ENCODE measurements at places on chromosomes 11 and 22. TPM values are rescaled to one million over a fixed set of nuclear protein-coding genes. Genes with fewer than 3 reads are reported as not detected.

GRCh38 chr11:84384731-84385130, 1098.6 kb upstream of the CCDC90B start:
- no peaks in the 10 kb centered on the region for H3K36me3 ChIP-seq
- no peaks in the 10 kb centered on the region for H3K4me1 ChIP-seq
- no peaks in the 10 kb centered on the region for H3K27me3 ChIP-seq

DNA sequence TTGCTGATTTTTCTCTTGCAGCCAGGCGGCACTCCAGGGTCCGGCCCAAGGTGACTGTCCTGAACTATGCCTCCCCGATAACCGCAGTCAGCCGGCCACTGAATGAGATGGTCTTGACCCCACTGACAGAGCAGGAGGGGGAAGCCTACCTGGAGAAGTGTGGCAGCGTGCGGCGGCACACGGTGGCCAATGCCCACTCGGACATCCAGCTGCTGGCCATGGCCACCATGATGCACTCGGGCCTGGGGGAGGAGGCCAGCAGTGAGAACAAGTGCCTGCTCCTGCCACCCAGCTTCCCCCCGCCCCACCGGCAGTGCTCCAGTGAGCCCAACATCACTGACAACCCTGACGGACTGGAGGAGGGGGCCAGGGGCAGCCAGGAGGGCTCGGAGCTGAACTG, 47.8 kb downstream of the TRAF6 start:
- no peak for DNase-seq

- no peak overlapping the region for H3K27ac ChIP-seq
- no peaks in the 10 kb centered on the region for H3K4me1 ChIP-seq
- H3K4me3 ChIP-seq, result no peak overlapping the region
- H3K36me3 ChIP-seq, result no peaks in the 10 kb centered on the region
- no peaks in the 10 kb centered on the region for H3K27me3 ChIP-seq
These were observed 89.3 kb upstream of the OPCML start for GRCh38 chr11:133621611-133622010.

Gene GDPD4
- total RNA-seq, result not detected

Gene C22orf42
- total RNA-seq, result not detected
